ENCODE measurements at places on chromosomes 13 and 19.

- no peak for DNase-seq
Measured at GRCh38 chr19:51226067-51226466, 1.2 kb downstream of the CD33 start.

- DNase-seq: no peak
Measured at GRCh38 chr19:29519146-29519545, 6.6 kb upstream of the VSTM2B start.

DNA sequence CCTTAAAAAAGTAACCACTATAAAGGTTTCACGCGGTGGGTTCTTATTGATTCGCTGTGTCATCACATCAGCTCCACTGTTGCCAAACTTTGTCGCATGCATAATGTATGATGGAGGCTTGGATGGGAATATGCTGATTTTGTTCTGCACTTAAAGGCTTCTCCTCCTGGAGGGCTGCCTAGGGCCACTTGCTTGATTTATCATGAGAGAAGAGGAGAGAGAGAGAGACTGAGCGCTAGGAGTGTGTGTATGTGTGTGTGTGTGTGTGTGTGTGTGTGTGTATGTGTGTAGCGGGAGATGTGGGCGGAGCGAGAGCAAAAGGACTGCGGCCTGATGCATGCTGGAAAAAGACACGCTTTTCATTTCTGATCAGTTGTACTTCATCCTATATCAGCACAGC lies 30.6 kb downstream of the FGF9 start:
- DNase-seq: no peak

GRCh38 chr19:51091895-51092873 lies 9.5 kb upstream of the KLK14 start:
- DNase-seq: no peak

- DNase-seq: no peak
Measured at GRCh38 chr19:54434112-54434872, 14.7 kb upstream of the LENG8 start.

DNA sequence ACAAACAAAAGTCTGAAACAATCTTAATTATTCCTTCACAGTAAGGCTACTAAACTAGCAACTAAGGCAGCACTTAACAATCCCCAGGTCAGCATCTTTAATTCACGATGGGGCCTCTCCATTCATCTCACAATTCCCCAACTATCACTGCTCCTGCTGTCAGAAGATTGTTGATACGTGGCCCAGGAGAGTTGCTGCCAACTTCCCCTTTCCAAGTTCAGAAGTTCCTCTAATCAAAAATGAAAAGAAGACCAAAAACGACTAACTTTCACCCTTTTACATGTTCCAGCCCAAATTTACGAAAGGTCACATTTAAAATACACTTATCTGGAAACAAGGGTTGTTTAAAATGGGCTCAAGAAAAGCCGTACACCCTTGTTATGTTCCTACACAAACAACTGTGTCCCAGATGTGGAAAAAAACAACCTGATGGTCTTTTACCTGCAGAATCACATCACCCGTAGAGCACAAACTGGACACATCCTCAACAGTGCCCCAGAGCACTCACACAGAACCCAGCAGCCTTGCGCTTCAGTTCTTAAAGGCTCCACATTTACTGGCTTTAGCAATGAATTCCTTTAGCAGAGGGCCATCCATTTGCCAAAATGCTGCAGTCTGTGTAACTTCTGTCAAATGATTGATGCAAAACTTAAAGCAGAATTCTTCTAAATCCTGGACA lies 38.0 kb downstream of the PHF11 start:
- no peak for DNase-seq

DNA sequence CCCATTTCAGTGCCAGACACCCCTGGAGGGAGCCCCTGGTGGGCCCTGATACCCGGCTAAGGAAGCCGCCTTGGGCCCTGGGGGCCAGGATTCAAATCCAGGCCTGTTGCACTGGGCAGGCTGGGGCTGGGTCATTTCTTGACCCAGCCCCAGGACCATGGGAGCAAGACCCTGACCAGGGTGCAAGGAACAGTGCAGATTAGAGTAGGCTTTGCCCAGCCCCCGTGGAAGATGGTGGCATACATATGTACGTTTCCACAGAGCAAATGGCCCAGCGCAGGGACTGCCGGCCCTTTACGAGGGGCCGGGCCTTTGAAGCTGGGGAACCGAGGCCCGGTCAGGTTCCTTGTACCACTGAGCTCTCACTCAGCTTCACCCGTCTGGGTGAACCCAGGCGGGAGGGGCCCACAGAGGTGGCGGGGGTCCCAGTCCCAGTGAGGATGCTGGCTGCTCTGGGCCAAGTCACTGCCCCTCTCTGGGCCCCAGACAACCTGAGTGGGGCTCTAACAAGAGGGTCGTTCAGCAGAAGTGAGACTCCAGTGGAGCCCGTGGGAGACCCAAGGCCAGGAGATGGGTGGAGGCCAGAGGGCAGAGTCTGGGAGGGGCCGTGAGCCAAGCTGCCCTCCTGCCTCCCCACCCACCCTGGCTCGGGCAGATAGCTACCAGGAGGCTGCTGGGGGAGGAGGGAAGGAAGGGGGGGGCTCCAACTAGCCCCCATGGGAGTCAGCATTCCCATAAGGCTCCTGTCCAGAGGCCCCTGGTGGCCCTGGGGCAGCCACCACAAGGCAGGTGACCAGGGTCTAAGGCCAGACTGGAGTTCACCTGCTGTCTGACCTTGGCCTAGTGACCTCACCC lies 2.7 kb downstream of the MKNK2 start:
- DNase-seq: no peak

- DNase-seq: no peak
Measured at GRCh38 chr19:18384775-18385174, 1.2 kb upstream of the GDF15 start.

GRCh38 chr13:113405481-113406300 lies 41.8 kb upstream of the GRTP1 start:
- no peak for DNase-seq

GRCh38 chr19:7463575-7463974 lies 25.3 kb downstream of the PEX11G start:
- no peak for DNase-seq

DNA sequence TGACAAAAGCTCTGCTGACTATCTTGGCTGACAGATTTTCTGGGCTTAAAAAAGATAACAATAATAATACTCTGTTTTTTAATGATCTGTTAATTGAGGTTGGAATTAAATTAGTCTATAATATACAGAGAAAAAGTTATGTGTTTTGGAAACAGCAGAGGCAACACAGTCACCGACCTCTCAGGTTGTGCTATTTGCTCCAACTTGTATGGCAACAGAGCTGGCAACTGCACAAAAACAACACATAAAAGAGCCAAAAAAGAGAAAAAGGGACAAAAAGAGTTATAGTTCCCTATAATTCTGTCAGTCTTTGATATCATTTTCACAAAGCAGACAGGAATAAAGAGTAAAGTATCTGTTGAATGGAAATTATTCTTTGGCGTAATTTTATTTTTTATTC lies 102.3 kb upstream of the POSTN start:
- no peak for DNase-seq

- no peak for DNase-seq
Measured at GRCh38 chr13:68007576-68007975, 777.4 kb upstream of the PCDH9 start.

- DNase-seq: no peak
Measured at GRCh38 chr19:54209811-54210494, 9.3 kb downstream of the RPS9 start.

GRCh38 chr13:88526853-88527215 lies 855.7 kb downstream of the SLITRK5 start:
- DNase-seq: no peak

- DNase-seq: no peak
Measured at GRCh38 chr13:98447881-98448641, 128.8 kb downstream of the STK24 start.

DNA sequence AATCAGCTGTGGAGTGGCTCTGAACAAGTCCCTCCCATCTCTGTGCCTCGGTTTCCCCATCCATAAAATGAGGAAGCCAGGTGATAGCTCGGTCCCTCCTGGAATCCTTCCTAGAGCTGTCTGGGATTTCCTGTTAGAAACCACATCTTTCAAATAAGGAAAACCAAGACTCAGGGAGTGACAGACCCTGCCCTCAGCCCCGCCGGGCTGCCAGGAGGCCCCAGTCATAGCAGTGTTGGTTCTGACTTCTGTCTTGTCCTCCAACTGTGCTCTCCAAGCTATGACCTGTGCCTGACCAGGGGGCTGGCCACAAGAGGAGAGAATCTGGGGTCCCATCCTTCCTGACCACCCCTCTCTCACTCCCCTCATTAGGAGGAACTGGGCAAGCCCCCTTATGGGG lies 1.1 kb upstream of the SHD start:
- no peak for DNase-seq

DNA sequence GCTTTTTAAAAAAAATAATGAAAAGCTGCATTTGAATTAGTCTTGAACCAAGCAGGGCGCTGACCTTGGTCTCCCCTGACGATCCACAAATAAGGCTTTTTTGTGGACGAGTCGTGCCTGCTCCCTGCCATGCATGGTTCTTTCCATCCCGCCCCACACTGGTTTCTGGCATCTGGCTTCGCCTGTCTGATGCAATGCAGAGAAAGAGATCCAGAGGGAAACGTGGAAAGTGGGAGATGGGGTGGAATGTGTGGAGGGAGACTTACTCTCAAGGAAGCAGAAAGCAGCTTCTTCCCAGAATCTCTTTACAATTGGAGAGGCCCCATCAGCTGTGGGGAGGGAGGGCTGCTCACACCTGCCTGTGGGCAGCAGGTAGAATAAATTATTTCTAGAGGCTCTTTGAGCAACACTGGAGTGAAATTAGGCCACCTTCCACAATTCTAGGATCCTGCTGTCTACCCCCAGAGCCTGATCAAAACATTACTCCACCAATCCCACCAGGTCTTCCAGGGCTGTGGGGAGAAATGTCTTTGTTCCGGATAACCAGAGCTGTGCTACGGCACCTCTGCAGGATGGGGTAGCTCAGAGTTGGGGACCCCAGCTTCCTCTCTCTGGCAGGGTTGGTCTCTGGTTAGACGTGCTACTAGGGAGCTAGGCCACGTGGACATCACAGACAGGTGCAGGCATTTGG lies 183.5 kb downstream of the UQCRFS1 start:
- no peak for DNase-seq

DNA sequence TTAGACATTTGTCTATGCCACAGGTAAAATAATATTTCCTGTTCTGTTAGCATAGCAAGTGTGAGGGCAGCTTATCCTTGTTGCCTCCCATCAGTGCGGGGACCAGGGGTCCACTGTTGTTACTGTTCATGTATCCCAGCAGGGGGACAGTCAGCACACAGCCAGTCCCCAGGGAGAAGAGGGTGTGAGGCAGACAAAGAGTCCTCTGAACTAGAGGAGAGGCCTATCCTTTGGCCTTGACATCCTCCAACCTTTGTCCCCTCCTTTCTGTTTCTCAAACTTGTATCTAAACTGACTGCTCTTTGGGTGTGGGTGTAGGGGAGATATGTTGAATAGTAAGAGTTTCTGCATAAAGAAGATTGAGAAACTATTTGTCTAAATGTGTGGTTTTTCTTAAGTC lies 2.9 kb upstream of the GPR18 start:
- no peak for DNase-seq

DNA sequence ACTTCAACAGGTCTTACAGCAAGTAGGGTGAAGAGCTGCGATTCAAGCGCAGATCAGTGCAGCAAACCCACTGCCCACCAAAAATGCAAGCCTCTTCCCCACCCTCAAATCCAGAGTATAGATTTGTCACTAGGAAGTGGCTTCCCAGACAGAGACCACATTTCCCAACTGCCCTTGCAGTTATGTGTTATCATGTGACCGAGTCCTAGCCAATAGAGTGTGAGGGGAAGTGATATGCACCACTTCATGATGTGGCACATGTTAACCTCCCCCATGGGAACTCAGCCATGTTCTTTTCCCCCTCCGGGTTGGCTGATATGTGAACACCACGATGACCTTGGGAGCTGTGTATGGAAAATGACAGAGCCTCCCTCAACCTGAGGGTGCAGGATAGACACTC lies 50.8 kb downstream of the MBD3L2B start:
- no peak for DNase-seq

DNA sequence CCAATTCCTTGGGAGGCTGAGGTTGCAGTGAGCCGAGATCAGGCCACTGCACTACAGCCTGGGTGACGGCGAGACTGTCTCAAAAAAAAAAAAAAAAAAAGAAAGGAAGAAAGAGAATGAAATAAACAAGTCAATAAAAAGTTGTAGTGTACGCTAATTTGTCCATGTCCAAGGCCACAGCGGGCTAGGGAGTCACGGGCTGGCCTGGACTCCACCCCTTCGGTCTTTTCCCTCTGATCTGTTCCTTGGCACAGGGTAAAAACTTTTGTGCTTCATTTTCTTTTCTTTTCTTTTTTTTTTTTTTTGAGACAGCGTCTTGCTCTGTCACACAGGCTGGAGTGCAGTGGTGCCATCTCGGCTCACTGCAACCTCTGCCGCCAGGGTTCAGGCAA lies 19.4 kb upstream of the MKNK2 start:
- no peak for DNase-seq

GRCh38 chr13:33106656-33107360 lies 90.6 kb downstream of the KL start:
- no peak for DNase-seq

- DNase-seq: no peak
Measured at GRCh38 chr13:29474991-29475390, 120.5 kb downstream of the SLC7A1 start.

- DNase-seq: no peak
Measured at GRCh38 chr19:47151627-47152026, 21.0 kb downstream of the SAE1 start.

DNA sequence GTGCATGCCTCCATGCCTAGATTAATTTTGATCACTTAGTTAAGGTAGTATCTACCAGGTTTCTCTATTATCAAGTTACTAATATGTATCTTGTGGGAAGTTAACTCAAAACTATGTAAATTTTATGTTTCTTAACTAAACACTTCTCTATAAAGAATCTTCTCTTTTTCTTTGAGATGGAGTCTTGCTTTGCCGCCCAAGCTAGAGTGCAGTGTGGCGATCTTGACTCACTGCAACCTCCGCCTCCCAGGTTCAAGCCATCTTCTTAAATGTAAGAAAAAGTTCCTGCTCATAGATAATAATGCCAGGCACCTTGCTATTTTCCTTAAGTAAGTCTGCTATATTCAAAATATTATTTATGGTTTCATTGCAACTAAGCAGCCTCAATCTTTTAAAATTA lies 58.4 kb downstream of the ELF1 start:
- DNase-seq: no peak

GRCh38 chr19:45175515-45176345 lies 2.3 kb downstream of the TRAPPC6A start:
- DNase-seq: no peak

DNA sequence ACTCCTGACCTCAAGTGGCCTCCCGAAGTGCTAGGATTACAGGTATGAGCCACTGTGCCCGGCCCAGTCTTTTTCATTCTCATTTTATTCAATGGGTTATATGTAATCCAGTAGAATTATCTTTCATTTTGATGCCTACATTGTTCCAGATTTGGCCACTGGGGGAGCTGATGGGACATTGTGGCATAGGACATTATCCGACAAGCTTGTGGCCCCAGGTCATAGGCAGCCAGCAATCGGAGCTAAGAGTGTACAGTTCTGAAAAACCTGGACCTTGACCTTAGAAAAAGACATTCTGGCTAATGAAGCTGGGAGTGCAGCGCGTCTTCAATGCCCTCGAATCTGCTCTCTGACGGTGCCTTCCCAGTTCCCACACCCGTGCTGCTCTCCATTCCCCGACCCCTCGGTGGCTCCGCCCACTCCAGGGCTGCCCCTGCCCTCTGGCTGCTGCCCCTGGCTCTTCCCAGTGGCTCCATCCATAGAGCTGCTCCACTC lies 108.7 kb downstream of the TEX29 start:
- peak; percentile 9 for DNase-seq

- DNase-seq: no peak
Measured at GRCh38 chr13:39095500-39095899, 57.2 kb downstream of the NHLRC3 start.

GRCh38 chr19:16449330-16449961 lies 22.3 kb downstream of the EPS15L1 start:
- no peak for DNase-seq

All from stimulated activated CD8-positive, alpha-beta memory T cell treated with anti-CD3 and anti-CD28 coated beads, Interleukin-7, amount 100 ng/mL, for 1 hour (primary cell).